ENCODE measurements at places on chromosomes 5 and 9. TPM values are rescaled to one million over a fixed set of nuclear protein-coding genes. Genes with fewer than 3 reads are reported as not detected.

GRCh38 chr5:13708432-13708831 lies 236.1 kb downstream of the DNAH5 start:
- no peaks in the 10 kb centered on the region for H3K36me3 ChIP-seq
- H3K4me1 ChIP-seq, result no peaks in the 10 kb centered on the region
- no peak overlapping the region for H3K4me3 ChIP-seq
- H3K27ac ChIP-seq, result no peak overlapping the region
- DNase-seq, result no peak

DNA sequence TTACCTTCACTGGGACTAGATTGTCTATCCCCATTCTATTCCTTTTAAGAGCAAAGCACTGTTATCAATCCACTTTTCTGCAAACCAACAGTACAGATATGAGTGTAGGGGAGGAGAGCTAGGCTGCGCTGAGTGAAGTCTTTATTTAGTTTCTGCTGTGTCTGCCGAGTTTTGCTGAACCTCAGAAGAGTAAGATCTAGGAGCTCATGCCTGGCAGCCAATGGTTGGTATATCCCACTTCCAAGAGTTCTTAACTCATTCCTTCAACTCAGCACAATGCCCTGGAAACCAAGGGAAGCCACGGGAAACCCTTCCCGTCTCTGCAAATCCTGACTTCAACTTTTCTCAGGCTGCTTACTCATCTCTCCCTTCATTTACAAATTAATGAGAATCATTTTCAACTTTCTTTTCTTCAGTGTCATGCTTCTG lies 58.0 kb upstream of the JAK2 start:
- DNase-seq, result no peak
- no peak overlapping the region for H3K4me3 ChIP-seq
- H3K27me3 ChIP-seq, result no peaks in the 10 kb centered on the region
- H3K4me1 ChIP-seq, result no peaks in the 10 kb centered on the region
- H3K27ac ChIP-seq, result no peak overlapping the region

- H3K27me3 ChIP-seq, result no peaks in the 10 kb centered on the region
- no peak for DNase-seq
- H3K4me1 ChIP-seq, result peaks cover 25% of the 10 kb centered on the region
- no peak overlapping the region for H3K4me3 ChIP-seq
Measured at GRCh38 chr9:105890046-105890822, 195.9 kb downstream of the TMEM38B start.

- peak; percentile 66 for DNase-seq
- H3K27me3 ChIP-seq, result peaks cover 24% of the 10 kb centered on the region
- H3K27ac ChIP-seq, result no peak overlapping the region
- H3K4me3 ChIP-seq, result peak overlapping the region; percentile 91
- peaks cover 46% of the 10 kb centered on the region for H3K4me1 ChIP-seq
Measured at GRCh38 chr5:177496727-177497291, 595 bp downstream of the PDLIM7 start.

DNA sequence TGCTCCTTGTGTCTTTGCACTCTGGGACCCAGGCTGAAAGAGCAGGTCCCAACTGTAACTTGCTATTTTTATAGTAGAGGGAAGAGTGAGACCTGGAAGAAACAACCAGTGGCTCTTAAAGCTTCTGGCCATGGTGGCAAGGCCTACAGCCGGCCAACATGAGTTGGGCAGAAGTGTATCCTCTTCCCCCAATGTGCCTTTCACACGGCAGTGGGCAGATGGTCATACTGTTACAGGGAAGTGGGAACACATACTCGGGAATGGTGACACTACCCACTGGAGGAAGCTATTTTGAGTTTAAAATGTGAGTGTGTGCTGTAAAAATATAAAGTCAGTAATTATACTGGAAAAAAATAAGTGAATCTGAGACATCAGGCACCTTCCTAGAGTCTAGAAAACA lies 116.0 kb downstream of the MVB12B start:
- H3K4me1 ChIP-seq, result peaks cover 40% of the 10 kb centered on the region
- H3K27me3 ChIP-seq, result no peaks in the 10 kb centered on the region
- H3K4me3 ChIP-seq, result no peak overlapping the region
- H3K27ac ChIP-seq, result no peak overlapping the region
- H3K36me3 ChIP-seq, result peaks cover 2% of the 10 kb centered on the region

- H3K4me3 ChIP-seq, result no peak overlapping the region
- DNase-seq, result no peak
- no peaks in the 10 kb centered on the region for H3K36me3 ChIP-seq
- peaks cover 14% of the 10 kb centered on the region for H3K4me1 ChIP-seq
- peaks cover 69% of the 10 kb centered on the region for H3K27me3 ChIP-seq
- no peak overlapping the region for H3K27ac ChIP-seq
Measured at GRCh38 chr9:115121181-115121580, 3.2 kb upstream of the TNC start.

GRCh38 chr9:91376239-91376638 lies 14.5 kb upstream of the AUH start:
- H3K27me3 ChIP-seq, result peaks cover 12% of the 10 kb centered on the region
- H3K4me1 ChIP-seq, result no peaks in the 10 kb centered on the region
- no peak overlapping the region for H3K4me3 ChIP-seq
- DNase-seq, result no peak

DNA sequence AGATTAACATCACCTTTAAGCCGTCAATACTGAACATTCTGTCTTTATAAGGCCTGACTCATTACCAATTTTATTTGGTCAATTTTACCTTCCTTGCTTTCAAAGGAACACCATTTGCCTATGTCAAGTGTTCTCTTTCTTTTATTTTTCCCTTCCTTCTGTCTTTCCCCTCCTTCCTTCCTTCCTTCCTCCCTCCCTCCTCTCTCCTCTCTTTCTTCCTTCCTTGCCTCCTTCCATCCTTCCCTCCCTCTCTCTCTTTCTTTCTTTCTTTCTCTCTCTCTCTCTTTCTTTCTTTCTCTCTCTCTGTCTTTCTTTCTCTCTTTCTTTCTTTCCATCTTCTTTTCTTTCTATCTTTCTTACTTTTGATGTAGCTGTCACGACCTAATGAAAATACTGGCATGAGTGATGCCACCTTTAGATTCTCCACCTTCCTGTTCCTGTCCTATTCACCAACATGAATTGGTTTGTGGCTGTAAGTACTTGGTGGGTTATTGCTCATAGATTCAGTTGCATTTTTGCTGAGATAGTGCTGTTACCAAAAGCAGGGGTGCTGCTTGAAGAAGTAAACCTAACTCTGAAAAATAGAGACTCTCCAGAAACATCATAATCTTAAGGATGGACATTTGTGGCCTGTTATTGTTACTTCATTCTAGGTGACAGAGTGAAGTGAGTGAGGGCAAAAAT lies 33.8 kb downstream of the DOCK8 start:
- DNase-seq, result no peak
- no peak overlapping the region for H3K27ac ChIP-seq
- no peaks in the 10 kb centered on the region for H3K4me1 ChIP-seq
- no peak overlapping the region for H3K4me3 ChIP-seq

- no peak overlapping the region for H3K27ac ChIP-seq
- no peak for DNase-seq
- peaks cover 2% of the 10 kb centered on the region for H3K36me3 ChIP-seq
- no peaks in the 10 kb centered on the region for H3K27me3 ChIP-seq
Measured at GRCh38 chr5:14946815-14947620, 75.4 kb upstream of the ANKH start.

- H3K36me3 ChIP-seq, result peaks cover 44% of the 10 kb centered on the region
- no peak overlapping the region for H3K27ac ChIP-seq
- DNase-seq, result no peak
- no peaks in the 10 kb centered on the region for H3K4me1 ChIP-seq
- H3K4me3 ChIP-seq, result no peak overlapping the region
Measured at GRCh38 chr5:119501671-119502179, 49.4 kb downstream of the HSD17B4 start.

DNA sequence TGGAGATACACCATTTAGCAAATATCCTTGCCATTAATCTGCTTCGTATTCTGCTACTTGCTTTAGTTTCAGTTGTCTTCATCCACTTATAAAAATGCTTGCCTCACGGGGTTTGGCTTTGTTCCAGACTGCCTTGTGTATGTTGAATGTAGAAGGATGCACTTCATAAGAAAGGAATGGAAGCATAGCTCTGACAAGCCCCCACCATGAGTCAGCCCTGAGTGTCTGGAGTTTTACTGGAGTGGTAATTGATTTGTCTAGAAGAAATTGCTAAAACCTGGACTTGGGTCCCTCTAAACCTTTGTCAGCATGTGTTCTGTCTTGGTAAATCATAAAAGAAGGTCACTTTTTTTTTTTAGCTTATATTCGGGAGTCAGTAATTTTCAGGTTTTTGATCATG lies 4.6 kb downstream of the TEX48 start:
- no peaks in the 10 kb centered on the region for H3K4me1 ChIP-seq
- no peak for DNase-seq
- no peaks in the 10 kb centered on the region for H3K36me3 ChIP-seq
- H3K4me3 ChIP-seq, result no peak overlapping the region
- H3K27ac ChIP-seq, result no peak overlapping the region
- H3K27me3 ChIP-seq, result peaks cover 13% of the 10 kb centered on the region

DNA sequence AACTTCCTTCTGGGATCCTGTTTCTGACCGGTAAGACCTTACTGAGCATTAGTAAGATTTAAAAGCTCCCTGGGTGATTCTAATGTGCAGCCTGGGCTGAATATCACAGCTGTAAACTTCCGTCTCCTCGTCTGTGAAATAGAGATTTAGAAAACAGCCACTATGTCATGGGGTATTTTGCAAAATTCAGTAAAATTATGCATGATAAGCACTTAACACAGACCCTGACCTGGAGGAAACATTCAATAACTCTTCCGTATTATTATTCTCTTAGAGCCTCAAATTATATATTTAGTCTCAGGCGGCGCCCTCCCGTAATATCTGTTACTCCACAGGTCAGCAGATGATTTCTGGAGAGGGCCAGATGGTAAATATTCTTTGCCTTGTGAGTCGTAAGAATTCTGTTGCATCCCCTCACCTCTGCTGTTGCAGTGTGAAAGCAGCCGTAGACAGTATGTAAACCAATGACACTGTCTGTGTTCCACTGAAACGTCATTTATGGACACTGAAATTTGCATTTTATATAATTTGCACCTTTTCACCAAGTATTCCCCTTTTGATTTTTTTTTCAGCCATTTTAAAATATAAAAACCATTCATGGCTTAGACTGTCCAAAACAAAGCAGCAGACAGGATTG lies 39.2 kb upstream of the RARS1 start:
- H3K27me3 ChIP-seq, result no peaks in the 10 kb centered on the region
- peak overlapping the region; percentile 52 for H3K4me3 ChIP-seq
- peaks cover 29% of the 10 kb centered on the region for H3K4me1 ChIP-seq
- DNase-seq, result no peak
- peak overlapping the region; percentile 99 for H3K27ac ChIP-seq

DNA sequence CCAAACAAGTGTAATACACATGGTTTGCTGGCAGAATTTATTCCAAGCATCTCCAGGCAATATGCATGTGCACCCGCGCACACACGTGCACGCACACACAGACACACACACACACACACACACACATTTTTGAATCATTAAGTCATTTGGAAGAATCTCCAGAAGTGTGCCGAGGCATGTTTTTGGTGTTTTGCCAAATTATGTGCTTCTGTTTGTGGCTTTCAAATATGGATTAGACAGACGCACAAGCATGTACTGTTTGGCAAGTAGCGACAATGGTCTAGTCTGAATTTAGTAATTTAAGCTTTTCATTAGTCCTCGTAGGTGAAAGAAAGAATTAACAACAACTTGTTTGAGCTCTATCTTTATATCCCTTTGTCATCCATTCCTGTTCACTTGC lies 36.7 kb downstream of the NFIB start:
- DNase-seq, result no peak
- no peak overlapping the region for H3K27ac ChIP-seq
- peaks cover 29% of the 10 kb centered on the region for H3K4me1 ChIP-seq
- no peaks in the 10 kb centered on the region for H3K27me3 ChIP-seq
- H3K4me3 ChIP-seq, result no peak overlapping the region
- no peaks in the 10 kb centered on the region for H3K36me3 ChIP-seq

- DNase-seq, result peak; percentile 66
- no peaks in the 10 kb centered on the region for H3K36me3 ChIP-seq
- peaks cover 62% of the 10 kb centered on the region for H3K4me1 ChIP-seq
- H3K27ac ChIP-seq, result no peak overlapping the region
Measured at GRCh38 chr5:142548739-142549275, 137.1 kb downstream of the FGF1 start.

GRCh38 chr9:37997636-37998374 lies 71.2 kb downstream of the SHB start:
- no peak overlapping the region for H3K27ac ChIP-seq
- peaks cover 13% of the 10 kb centered on the region for H3K4me1 ChIP-seq
- DNase-seq, result no peak
- H3K4me3 ChIP-seq, result no peak overlapping the region
- no peaks in the 10 kb centered on the region for H3K36me3 ChIP-seq
- no peaks in the 10 kb centered on the region for H3K27me3 ChIP-seq

GRCh38 chr5:62077387-62077786 lies 228.6 kb upstream of the KIF2A start:
- no peaks in the 10 kb centered on the region for H3K27me3 ChIP-seq
- no peak overlapping the region for H3K4me3 ChIP-seq
- H3K4me1 ChIP-seq, result peaks cover 7% of the 10 kb centered on the region
- no peaks in the 10 kb centered on the region for H3K36me3 ChIP-seq

- no peaks in the 10 kb centered on the region for H3K36me3 ChIP-seq
- no peak for DNase-seq
- no peak overlapping the region for H3K4me3 ChIP-seq
- peaks cover 7% of the 10 kb centered on the region for H3K4me1 ChIP-seq
Measured at GRCh38 chr9:117869287-117869686, 165.1 kb downstream of the TLR4 start.

DNA sequence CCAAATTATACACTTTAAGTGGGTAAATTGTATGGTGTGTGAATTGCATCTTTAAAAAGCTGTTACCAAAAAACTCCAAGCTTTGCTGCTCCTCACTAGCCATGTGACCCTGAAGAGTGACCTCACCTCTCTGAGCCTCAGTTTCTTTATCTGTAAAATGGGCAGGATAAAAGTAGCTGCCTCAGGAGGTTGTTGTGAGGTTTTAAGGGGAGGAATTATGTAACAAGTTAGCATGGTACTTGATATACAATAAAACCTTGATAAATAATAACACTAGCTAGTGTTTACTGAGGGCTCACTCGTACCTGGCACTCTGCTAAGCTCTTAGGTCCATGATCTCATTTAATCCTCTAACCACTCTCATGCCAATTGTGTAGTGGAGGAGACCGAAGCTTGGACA lies 19.0 kb upstream of the PHF19 start:
- H3K27ac ChIP-seq, result no peak overlapping the region
- peaks cover 11% of the 10 kb centered on the region for H3K4me1 ChIP-seq
- DNase-seq, result no peak
- H3K36me3 ChIP-seq, result no peaks in the 10 kb centered on the region
- H3K4me3 ChIP-seq, result no peak overlapping the region
- no peaks in the 10 kb centered on the region for H3K27me3 ChIP-seq

- no peak for DNase-seq
- H3K36me3 ChIP-seq, result no peaks in the 10 kb centered on the region
- no peak overlapping the region for H3K4me3 ChIP-seq
Measured at GRCh38 chr9:101999441-101999840, 261.0 kb upstream of the GRIN3A start.

DNA sequence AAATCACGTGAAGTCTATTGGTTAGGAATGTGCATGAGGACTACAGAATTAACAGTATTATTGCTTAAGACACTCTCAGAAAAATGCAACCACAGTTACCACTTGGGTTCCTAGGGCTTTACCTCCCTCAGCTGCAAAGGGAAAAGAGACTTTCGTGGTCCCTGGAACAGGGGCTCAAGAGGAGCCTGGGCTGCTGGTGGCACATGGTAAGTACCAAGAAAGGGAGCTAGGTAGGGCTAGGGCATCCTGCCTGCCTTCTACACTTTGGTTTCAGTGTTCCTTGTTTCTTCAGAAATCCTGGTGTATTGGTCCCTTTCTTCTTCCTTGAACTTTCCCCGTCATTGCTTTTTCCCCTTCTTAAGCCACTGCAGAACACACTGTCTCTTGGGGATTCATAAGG lies 7.3 kb upstream of the VCAN start:
- no peaks in the 10 kb centered on the region for H3K27me3 ChIP-seq
- H3K27ac ChIP-seq, result no peak overlapping the region
- H3K36me3 ChIP-seq, result peaks cover 6% of the 10 kb centered on the region
- peaks cover 23% of the 10 kb centered on the region for H3K4me1 ChIP-seq
- no peak for DNase-seq

The SPATA31D4 gene
- not detected for total RNA-seq

The PRSS3 gene
- total RNA-seq, result not detected

The TEX53 gene
- total RNA-seq, result not detected
